ENCODE measurements at places on chromosomes 3 and 15. TPM values are rescaled to one million over a fixed set of nuclear protein-coding genes. Genes with fewer than 3 reads are reported as not detected.

DNA sequence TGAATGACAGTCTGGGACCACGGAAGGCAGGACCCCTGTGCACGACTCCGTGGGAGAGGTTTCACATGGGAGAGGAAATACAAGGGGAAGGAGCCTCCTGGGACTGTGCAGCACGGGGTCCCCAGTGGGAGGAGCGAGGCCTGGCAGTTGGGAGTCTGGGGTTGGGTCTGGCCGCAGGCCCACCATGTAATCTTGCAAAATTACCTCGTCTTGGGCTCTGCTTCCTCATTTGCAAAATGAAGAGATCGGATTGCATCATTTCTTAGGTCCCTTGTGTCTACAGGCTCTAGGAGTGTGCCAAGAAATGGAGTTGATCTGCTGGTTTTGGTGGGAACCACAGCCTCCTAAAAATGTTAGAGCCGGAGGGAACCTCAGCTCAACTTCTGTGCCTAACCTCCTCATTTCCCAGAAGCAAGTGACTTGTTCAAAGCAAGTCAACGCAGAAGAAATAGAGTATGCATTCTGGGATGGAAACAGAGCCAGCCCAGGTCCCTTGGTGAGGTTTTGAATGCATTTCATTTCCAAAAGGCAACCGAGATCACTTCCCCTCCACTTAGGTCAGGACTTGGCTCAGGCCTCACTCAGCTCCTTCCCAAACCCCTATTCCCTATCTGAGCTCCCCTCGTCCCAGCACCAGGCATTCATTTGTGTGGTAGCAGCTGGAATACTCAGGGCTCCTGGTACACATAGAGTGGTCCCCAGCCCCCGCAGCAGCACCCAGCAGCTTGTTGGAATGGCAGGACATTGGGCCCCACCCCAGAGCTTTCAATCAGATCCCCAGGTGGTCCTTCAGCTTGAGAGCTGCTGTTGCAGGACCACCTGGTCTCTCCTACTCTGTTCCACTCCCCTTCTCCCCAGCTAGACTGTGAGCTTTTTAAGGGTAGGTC, 267.7 kb downstream of the XXYLT1 start:
- H3K36me3 ChIP-seq = no peaks in the 10 kb centered on the region
- no peak overlapping the region for H3K27ac ChIP-seq
- peak; percentile 51 for DNase-seq
- H3K4me1 ChIP-seq = no peaks in the 10 kb centered on the region
- peaks cover 17% of the 10 kb centered on the region for H3K27me3 ChIP-seq
- H3K4me3 ChIP-seq = no peak overlapping the region

Gene FETUB
- not detected for polyA plus RNA-seq

Gene ERICH6
- 0.10 TPM for polyA plus RNA-seq

GRCh38 chr3:71120012-71120411, 463.5 kb downstream of the FOXP1 start:
- peaks cover 8% of the 10 kb centered on the region for H3K4me1 ChIP-seq
- no peaks in the 10 kb centered on the region for H3K27me3 ChIP-seq
- DNase-seq = no peak
- H3K4me3 ChIP-seq = no peak overlapping the region

- no peak overlapping the region for H3K27ac ChIP-seq
- DNase-seq = no peak
- no peaks in the 10 kb centered on the region for H3K27me3 ChIP-seq
- H3K4me1 ChIP-seq = no peaks in the 10 kb centered on the region
Observed at GRCh38 chr3:69588170-69588569, 151.1 kb upstream of the MITF start.

Gene ABI3BP
- polyA plus RNA-seq = 17.5 TPM

DNA sequence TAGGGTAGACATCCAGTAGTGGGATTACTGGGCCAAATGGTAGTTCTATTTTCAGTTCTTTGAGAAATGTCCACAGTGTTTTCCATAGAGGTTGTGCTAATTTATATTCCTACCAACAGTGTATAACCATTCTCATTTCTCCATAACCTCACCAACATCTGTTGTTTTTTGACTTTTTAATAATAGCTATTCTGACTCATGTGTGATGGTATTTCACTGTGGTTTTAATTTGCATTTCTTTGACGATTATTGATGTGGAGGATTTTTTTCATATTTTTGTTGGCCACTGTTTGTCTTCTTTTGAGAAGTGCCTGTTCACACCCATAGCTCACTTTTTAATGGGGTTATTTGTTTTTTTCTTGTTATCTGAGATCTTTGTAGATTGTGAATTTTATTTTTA, 125.2 kb downstream of the CFAP20DC start:
- H3K27ac ChIP-seq = no peak overlapping the region
- no peaks in the 10 kb centered on the region for H3K27me3 ChIP-seq
- DNase-seq = peak; percentile 31
- H3K4me3 ChIP-seq = no peak overlapping the region
- no peaks in the 10 kb centered on the region for H3K36me3 ChIP-seq
